ENCODE measurements at places on chromosomes 1 and 21.

- DNase-seq = no peak
Observed at GRCh38 chr1:56123421-56123820, 455.9 kb downstream of the PLPP3 start.

- DNase-seq = no peak
Observed at GRCh38 chr21:41751611-41752011, 15.2 kb downstream of the RIPK4 start.

- DNase-seq = no peak
Observed at GRCh38 chr1:197911111-197911856, 5.9 kb upstream of the LHX9 start.

DNA sequence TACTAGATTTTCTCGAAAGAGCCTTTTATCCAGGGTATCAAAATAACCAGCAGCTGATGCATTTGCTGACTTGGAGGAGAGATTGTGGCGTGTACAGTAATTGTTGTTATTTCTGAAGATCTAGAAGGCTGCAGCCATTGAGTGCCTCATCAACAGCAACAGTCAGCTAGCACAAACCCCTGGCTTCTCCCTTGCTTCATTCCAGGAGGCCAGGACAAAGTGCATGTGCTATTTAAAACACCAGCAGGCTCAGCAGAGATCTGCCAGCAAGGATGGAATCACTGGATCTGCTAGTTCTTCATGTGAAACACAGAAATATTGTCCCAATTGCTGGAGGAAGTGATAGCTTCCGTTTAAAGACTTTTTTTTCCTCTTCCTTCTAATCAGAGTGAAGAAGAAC, 2.8 kb upstream of the NGF start:
- no peak for DNase-seq

GRCh38 chr1:39643705-39644104, 4.3 kb upstream of the HEYL start:
- DNase-seq = no peak

- DNase-seq = no peak
Observed at GRCh38 chr1:19372602-19373001, 60.5 kb downstream of the SLC66A1 start.

DNA sequence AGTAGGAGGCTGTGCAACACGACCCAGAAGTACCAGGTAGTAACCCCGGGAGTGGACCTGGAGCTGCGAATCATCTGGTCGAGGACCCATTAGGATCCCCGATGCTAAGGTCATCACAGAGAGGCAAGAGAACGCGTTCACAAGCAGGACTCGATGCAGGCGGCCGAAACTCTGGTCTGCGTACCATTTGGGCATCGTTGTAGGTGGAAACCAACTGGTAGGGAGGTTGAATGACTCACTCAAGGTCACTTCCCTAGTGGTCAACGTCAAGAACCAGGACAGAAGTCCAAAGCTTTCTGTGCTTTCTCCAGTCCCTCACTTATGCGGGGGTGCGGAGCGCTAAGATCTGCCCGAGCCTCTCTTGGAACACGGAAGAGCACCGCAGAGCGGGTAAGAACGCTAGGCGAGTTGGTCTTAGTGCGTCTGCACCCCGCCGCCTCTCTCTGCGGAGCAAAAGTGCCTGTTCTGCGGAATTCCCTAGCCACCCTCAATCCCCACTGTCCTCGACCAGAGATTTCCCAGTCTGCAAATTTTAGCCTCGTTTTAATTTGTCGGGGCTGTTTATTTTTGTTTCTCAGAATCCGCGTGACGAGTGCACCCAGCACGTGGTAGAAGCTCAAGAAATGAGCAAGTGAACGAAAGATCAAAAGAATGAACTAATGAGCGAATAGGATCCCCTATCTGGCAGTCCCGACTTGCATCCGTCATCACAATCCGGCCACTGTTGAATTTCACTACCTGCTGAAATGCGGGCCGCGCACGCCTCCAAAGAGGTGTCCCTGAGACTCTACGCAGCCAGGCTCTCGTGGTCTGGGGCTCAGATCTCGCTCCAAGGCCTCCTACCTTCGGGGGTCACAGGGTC, 12.2 kb downstream of the HLX start:
- DNase-seq = no peak

- DNase-seq = no peak
Observed at GRCh38 chr1:240508950-240509349, 103.0 kb downstream of the GREM2 start.

DNA sequence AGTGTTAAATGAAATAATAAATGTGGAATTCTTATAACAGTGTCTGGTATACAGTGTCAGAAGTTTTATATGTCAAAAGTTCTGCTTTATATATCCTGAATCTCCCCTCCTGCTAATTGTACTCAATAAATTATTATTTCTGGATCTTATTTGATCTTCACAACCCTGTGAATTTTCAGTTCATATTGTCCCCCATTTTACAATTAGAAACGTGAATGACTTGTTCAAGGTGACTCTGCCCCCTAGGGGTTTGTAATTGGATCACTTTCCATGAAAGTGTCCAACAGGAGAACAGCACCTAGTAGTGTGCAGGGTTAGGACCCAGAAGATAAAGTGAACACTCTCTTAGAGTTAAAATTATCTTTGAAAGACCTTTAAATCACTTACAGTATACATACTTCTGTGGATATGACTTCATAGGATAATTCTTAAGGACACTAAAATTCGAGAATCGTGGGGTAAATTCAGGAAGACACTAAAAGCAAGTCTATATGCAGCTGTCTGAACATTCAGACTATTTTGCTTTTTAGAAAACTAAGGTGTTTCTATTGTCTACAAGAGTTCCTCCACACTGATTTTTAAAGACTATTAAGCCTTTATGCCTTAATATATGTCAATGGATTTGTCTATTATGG, 4.5 kb upstream of the DDR2 start:
- peak; percentile 58 for DNase-seq

DNA sequence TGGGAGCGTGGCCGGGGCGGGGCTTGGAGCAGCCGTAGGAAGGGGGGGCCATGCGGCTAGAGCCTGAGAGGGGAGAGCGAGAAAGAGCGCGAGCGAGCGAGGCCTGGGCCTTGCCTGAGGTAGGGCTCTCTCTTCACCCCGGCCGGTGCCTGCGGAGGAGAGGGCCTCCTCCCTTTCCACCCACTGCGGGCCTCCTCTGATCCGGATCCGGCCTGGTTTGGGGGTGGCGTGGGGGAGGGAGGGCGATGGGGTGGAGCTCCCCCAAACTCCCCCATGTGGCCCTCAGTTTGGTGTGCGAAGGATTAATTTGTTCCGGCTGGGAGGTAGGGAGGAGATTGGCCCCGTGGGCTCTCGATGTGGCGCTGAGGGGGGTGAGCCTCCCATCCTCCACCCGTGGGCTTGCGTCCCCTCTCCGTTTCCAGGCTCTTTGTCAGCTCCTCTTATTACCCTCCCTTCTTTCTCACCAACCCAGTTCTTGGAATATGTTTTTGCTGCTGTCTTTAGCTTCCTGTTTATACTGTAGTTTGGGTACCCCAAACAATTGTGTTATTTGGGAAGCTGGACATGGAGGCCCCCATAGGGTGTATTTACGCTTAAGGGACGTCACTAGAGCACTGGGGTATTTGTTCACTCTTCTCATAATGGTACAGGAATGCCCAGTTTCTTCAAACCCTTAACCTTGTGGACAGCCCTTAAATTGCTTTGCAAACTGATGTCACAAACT, 685 bp downstream of the UBAP2L start:
- peak; percentile 61 for DNase-seq

GRCh38 chr1:12083766-12084165, 20.7 kb downstream of the TNFRSF8 start:
- DNase-seq = no peak

DNA sequence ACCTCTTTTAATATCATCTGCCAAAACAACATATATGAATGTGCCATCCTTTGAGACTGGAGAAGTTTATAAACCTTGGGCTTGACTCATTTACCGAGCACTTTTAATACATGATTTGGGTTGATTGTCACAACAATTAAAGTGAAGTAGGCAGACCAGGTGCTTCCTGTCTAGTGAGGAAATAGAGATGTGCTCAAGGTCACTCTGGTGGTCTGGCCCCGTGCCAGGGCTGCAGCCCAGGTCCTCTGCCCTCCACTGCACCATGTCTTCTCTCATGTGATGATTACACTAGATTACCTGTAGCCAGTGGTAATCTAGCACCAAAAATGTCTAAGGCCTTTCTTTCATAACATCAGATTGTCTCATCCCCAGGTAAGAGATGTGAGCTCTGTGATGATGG, 61.8 kb upstream of the LAMC2 start:
- no peak for DNase-seq

DNA sequence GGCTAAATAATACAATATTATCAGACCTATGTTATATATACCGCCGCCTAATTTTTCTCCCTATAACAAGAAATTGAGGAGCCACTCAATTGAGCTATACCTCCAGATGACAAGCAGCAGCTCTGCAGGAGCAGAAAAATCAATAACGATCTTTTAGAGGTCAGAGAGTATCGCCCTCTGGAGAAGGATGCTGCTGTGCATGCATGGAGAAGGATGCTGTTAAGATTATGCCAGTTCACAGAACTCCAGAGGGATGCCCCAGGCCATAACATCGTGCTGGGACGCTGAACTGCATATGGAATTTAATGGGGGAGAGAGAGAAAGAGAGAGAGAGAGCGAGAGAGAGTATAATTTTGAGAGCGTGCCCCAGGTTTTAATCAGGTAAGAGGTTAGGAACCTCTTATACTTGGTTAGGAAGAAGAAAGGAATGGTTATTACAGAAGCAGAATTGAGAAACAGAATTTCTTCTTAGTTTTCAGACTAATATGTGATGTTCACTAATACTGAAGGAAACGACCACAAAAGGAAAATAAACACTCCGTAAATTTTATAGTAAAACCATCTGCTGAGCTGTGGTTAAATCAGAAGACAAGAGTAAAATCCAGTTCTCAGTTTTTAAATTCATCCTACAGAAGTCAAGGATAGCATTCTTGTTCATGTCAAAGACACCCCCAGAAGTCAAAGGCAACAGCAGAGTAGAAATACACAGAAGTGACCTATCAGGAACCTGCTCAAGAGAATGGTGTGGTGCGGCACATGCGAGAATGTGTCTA, 111.1 kb downstream of the SMYD2 start:
- no peak for DNase-seq

GRCh38 chr1:109906160-109906838, 4.3 kb upstream of the CSF1 start:
- DNase-seq = no peak

DNA sequence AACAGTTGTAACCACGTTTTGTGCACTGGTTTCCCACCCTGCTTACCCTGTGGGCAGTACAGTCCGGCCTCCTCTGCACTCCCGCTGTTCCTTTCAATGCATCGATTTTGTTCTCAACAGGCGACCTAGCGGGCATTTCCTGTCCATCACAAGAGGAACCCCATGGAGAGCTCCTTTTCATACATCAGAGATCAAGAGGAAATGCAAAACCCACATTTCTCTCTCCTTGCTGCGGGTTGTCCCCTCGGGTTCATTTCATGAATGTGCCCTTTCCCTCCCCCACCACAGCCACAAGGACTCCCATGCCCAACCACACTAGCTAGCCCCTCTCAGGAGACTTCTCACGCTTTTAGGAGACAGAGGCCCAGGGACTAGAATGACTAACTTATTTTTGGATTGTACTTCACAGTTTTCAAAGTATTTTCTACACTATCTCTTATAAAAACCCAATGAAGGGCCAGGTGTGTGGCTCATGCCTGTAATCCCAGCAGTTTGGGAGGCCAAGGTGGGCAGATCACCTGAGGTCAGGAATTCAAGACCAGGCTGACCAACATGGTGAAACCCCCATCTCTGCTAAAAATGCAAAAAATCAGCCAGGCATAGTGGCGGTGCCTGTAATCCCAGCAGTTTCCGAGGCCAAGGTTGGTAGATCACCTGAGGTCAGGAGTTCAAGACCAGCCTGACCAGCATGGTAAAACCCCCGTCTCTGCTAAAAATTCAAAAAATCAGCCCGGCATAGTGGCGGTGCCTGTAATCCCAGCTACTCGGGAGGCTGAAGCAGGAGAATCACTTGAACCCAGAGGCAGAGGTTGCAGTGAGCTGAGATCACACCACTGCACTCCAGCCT, 18.4 kb downstream of the ATP1A4 start:
- no peak for DNase-seq

- DNase-seq = peak; percentile 54
Observed at GRCh38 chr21:42654179-42654912, 925 bp downstream of the PDE9A start.

- no peak for DNase-seq
Observed at GRCh38 chr1:11279630-11280029, 6.6 kb downstream of the UBIAD1 start.

- peak; percentile 90 for DNase-seq
Observed at GRCh38 chr1:58442114-58442513, 104.4 kb downstream of the OMA1 start.

- no peak for DNase-seq
Observed at GRCh38 chr1:72288886-72289285, 6.5 kb upstream of the NEGR1 start.

DNA sequence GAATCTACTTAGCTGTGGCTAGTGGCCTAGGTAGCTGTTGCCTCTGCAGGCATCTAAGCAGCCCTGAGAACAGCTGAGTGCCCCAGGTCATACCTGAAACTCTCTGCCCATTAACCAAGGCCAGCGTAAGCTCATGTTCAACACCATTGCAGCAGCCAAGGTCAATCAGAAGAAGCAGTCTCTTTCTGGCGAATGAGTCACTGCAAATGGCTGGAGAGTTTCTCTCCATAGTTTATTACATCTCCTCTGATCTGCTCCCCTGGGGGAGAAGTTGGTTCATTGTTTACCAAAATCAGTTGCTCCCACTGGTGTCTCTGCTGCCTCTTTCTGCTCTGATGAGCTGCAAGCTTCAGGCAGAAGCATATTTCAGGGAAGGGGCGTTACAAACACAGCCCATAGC, 6.9 kb upstream of the BCL9 start:
- no peak for DNase-seq

GRCh38 chr1:51341876-51342496, 11.6 kb upstream of the TTC39A start:
- DNase-seq = peak; percentile 37

DNA sequence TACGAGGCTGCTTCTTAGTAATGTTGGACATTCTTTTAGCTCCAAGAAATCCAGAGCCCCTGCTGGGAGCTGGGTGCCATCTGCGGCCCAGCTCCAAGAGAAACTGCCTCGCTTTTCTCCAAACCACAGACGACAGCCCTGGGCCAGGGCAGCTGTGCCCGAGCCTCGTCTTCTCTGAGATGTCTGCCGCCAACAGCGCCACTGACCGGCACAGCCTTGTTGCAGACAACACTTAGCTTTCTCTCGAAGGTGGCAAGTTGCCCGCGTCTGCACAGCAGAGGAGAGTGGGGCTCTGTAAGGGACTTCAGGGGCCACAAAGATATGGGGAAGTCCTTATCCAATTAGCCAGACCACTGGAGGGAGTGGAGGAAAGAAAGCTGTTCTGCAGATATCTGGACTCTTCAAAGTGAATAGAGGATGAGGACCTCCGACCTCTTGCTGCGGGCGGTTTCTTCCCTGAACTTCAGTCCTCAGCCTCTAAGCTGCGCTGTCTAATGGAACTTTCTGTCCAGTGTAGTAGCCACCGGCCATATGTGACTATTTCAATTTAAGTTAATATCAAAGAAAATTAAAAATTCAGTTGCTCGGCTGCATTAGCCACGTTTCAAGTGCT, 63.9 kb upstream of the DISP3 start:
- DNase-seq = no peak
